Transverse colon (tissue), 4 donors: ENCODE measurements at places on chromosomes 13 and 19. TPM values are rescaled to one million over a fixed set of nuclear protein-coding genes. Genes with fewer than 3 reads are reported as not detected.

Gene MEIOSIN
- not detected for total RNA-seq

Gene C1QTNF9B
- total RNA-seq, result not detected

Gene TMEM145
- not detected for total RNA-seq

Gene ZIK1
- total RNA-seq, result 1.2 TPM

Gene GSX1
- not detected for total RNA-seq

Gene ZNF550
- total RNA-seq, result 41.1 TPM

Gene KCNK6
- total RNA-seq, result 17.9 TPM

Gene KLK8
- not detected for total RNA-seq

Gene TRIP10
- total RNA-seq, result 93.2 TPM

Gene KRTDAP
- not detected for total RNA-seq

Gene CYP4F2
- total RNA-seq, result 40.8 TPM

Gene FCGBP
- total RNA-seq, result 1,799 TPM

Gene NTN5
- not detected for total RNA-seq

Gene THSD8
- total RNA-seq, result not detected

Gene DACT3
- 27.1 TPM for total RNA-seq

Gene CHAF1A
- total RNA-seq, result 12.3 TPM

Gene ZNF541
- total RNA-seq, result not detected

Gene ZNF729
- not detected for total RNA-seq

Gene RASIP1
- total RNA-seq, result 11.1 TPM

Gene BCAM
- total RNA-seq, result 19.5 TPM

Gene SIGLEC8
- total RNA-seq, result 1.3 TPM

Gene FXYD3
- total RNA-seq, result 3,919 TPM

Gene CBARP
- 0.68 TPM for total RNA-seq

Gene SUPT5H
- 161 TPM for total RNA-seq

Gene ZNF100
- total RNA-seq, result 8.2 TPM

Gene EFNB2
- 77.7 TPM for total RNA-seq

Gene PNMA8B
- 0.37 TPM for total RNA-seq

Gene SULT2A1
- 0.32 TPM for total RNA-seq

Gene LILRB4
- total RNA-seq, result 1.8 TPM

Gene PALM
- 99.3 TPM for total RNA-seq

Gene ANKLE1
- 0.48 TPM for total RNA-seq

Gene GIPR
- total RNA-seq, result 10.1 TPM

Gene SIGLEC11
- total RNA-seq, result not detected

Gene IZUMO4
- total RNA-seq, result not detected

Gene GATAD2A
- 102 TPM for total RNA-seq

Gene C1QTNF9
- total RNA-seq, result not detected

Gene GPR183
- 8.1 TPM for total RNA-seq

Gene WDR87
- not detected for total RNA-seq

Gene PGLYRP2
- not detected for total RNA-seq

Gene RAX2
- not detected for total RNA-seq

Gene KBTBD6
- total RNA-seq, result 0.37 TPM

Gene C19orf38
- total RNA-seq, result not detected

Gene ZNF93
- 3.8 TPM for total RNA-seq
